DMS153 (cell line): ENCODE measurements at places on chromosomes 3 and 15.

DNA sequence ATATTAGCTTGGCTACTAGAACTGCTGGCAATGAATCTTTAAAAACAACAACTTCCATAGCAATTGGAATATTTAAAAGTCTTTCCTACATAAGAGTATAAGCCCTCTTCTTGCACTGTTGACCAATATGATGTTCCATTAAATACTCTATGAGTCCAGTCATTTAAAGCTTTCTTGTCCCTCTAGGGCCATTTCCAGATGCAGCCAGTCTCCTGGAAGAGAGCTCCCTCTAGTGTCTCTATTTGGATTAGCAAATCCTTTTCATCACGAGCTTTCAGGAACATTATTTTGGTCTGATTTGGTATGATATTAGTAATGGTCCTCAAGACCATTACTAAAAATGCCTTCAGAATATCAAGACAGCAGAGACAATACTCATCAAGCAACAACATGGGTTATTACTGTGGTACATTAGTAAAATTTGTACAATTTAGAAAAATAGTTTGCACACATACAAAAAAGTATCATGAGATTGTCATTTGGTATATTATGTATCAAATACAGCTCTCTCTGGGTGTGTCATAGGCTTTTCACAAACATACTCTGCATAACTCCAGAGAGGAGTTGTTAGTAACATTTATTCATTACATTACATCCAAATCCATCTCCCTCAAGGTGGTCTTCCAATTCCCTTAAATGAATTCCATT is 101.3 kb downstream of the DPH6 start:
- no peak for DNase-seq

- DNase-seq: no peak
Measured at GRCh38 chr15:51121118-51121517, 26.4 kb upstream of the TNFAIP8L3 start.

DNA sequence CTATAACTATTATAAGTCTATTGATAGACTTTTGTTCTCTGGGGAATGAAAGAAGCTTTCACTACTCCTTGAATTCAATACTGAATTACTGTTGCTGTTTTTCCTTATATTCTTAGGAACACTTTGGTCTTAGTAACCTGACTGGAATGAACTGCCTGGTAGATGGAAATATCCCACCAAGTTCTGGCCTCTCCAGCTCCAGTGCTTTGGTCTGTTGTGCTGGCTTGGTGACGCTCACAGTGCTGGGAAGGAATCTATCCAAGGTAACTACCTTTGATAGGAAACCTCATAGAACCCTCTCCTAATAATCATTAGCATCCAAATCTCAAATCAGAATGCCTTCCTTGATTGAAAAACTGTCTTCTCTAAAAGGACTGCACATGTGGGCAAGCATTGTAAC is 69.1 kb downstream of the GALK2 start:
- no peak for DNase-seq

GRCh38 chr3:47288966-47289910 is 6.5 kb downstream of the KLHL18 start:
- DNase-seq: no peak

GRCh38 chr3:24680214-24680967 is 185.7 kb upstream of the THRB start:
- DNase-seq: no peak

DNA sequence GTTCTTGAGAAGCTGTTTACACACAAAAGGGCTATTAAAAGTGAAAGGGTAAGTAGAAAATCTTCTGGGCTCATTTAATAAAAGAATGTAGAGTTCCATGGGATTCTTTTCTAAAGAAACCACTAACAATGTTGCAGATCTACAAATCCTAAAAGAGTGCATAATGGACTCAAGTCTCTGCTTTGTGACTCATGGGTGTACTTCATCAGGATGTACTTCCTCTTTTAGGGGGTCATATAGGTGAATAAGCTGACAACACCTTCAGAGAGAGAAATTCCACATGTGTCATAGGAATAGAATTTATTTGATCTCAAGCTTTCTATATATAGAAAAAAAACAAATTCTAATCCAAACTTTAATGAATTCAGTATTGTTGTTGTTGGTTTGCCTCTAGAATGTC is 355.5 kb downstream of the TIGIT start:
- DNase-seq: no peak

DNA sequence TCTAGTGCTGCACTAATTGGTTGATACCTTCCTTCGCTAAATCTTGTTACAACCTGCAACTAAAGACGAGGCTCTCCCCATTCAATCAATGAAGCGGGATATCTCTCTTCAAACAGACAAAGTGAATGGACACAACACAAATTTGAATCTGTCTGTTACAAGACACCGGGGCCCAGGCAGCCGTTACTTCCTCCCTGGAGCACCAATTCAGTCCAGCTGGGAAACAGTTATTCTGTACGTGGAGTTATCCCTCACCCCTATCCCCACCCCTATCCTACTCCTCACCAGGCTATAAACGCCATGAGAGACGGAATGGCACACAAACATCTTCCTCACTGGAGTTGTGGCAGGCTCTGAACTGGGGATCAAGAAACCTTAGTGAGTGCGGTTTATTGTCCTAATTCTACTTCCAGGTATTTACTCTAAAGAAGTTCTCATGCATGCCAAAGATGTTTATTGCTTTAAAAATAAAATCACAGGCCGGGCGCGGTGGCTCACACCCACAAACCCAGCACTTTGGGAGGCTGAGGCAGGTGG is 181.8 kb downstream of the FOXP1 start:
- no peak for DNase-seq

- no peak for DNase-seq
Measured at GRCh38 chr3:194038960-194039359, 97.0 kb upstream of the HES1 start.

DNA sequence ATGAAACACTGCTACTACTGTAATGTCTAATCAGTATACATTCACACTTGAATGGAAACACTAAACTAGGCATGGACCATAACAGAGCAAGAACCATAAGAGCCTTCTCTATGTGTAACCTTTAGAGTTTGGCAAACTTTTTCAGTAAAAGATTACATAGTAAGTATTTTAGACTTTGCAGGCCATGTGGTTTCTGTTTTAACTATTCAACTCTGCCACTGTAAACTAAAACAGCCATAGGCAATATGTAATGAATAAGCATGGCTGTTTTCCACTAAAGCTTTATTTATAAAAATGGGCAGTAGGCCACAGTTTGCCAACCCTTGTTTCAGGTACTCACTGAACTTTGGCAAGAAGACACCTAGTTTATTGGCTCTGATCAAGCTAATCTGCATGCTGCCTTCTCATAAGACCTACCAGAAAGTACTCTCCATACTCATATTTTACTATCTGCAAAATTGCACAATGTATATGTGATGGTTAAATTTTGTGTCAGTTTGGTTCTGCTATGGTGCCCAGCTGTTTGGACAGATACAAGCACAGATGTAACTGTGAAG is 46.0 kb downstream of the UACA start:
- no peak for DNase-seq

- DNase-seq: no peak
Measured at GRCh38 chr15:55267401-55268175, 22.0 kb downstream of the RAB27A start.

DNA sequence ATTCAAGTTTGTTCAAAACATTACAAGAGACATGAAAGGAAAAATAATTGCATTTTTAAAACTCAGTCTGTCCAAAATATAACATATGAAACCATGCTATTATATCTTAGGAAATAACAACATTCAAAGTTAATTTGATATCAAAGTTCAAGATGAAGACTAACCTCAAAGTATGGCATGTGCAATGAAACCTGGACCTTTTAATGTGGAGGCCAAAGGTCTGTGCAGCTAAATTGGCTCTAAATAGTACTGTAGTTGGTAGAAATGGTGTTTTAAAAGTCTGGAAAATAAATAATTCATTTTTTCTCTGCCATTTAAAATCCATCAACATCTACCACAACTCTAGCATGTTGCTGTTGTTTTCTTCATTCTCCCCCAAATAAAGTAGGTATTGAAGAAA is 8.7 kb downstream of the GRAMD1C start:
- DNase-seq: no peak

DNA sequence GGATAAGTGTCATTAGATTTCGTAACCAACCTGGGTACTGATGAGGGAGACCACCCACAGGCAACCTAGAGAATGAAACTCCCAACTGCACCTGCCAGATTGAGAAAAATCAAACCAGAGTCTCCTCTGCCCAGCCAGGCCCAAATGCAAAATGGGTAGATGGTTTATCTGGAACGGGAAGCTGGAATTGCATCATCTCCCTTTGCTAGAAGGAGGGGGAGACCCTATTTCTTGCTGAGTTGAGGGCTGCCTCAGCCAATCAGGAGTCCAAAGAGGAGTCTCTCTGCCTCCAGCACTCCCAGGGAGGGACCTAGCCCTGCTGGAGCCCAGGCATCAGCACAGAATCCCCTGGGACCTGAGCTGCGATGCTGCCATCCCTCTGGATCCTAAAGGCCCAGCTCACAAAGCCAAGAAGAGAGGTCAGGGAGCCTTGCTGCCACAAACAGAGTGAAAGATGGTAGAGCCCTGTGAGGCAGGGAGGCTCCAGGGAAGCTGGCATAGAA is 8.1 kb downstream of the RMDN3 start:
- no peak for DNase-seq

GRCh38 chr15:60581485-60581884 is 102.5 kb upstream of the ICE2 start:
- DNase-seq: no peak
